ENCODE measurements at places on chromosomes 7 and 10. TPM values are rescaled to one million over a fixed set of nuclear protein-coding genes. Genes with fewer than 3 reads are reported as not detected.

FKBP6 gene
- total RNA-seq, result not detected

CAV1 gene
- total RNA-seq, result 291 TPM

HOXA2 gene
- 1.3 TPM for total RNA-seq

UCMA gene
- total RNA-seq, result not detected

RET gene
- total RNA-seq, result 1.3 TPM

NODAL gene
- not detected for total RNA-seq

GSTO2 gene
- total RNA-seq, result 1.9 TPM

FAM25A gene
- total RNA-seq, result not detected

FZD8 gene
- 9.5 TPM for total RNA-seq

GCK gene
- total RNA-seq, result 0.81 TPM

TLX1 gene
- not detected for total RNA-seq

OR6B1 gene
- total RNA-seq, result not detected

GRCh38 chr7:131480384-131481315 lies 75.8 kb downstream of the PODXL start:
- no peak for DNase-seq

- DNase-seq, result no peak
Measured at GRCh38 chr10:52659085-52659484, 113.5 kb downstream of the MBL2 start.

GRCh38 chr10:33025039-33025438 lies 67.0 kb upstream of the ITGB1 start:
- no peak for DNase-seq

- no peak for DNase-seq
Measured at GRCh38 chr7:129617178-129617577, 5.7 kb downstream of the NRF1 start.

DNA sequence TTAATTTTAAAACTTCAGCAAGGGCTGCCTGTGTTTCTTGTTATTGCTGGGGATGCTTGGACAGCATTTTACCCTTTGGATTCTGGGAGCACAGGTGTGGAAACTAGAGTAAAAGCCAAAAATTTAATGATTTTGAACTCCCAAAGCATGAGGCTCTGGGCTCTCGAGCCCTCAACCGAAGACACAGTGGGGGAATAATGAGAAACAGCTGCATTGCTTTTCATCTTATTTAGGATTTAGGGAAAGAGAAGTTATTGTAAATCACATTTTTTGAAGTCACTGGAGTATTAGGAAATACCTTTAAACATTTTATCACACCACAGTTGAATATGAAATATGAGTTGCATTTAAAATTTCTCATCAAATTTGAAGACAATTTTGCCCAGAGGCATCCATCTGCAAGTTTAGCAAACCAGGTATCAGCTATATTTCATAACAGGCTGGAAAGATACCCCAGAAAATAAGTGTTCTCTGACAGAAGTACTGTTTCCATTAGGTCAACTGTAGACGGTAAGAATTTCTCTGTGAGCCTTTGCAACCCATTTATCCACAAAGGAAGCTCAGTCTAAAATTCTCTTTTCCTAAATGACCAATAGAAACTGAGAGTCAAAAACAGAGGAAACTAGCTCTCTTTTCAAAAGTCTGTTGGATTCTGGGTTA lies 290.6 kb upstream of the PHYHIPL start:
- no peak for DNase-seq

DNA sequence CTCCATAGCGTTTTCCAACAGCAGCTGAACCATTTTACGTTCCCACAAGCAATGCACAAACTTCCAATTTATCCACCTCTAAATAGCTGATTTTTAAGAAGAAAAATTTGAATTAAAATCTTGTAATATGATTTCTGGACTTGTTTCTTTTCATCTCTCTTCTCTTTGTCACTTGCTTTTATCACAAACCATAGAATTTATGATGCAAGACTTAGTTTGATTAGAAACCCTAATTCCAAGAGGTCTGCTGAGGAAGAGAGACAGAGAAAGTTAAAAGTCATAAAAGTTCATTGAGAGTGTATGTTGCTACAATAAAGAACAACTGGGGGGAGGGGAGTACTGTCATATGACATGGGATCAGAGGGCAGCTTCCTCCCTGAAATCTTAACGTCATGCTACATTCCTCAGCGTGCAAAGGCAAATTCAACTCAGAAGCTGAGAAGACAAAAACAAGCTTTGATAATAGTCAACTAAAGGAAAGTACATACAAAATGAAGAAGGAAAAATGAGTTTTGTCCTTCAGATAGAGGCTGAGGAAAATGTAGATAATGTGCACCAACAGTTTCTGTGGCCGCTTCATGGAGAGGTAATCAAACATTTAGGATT lies 18.4 kb upstream of the CUBN start:
- DNase-seq, result no peak

- no peak for DNase-seq
Measured at GRCh38 chr7:99380032-99380822, 5.7 kb downstream of the ARPC1B start.

GRCh38 chr7:137962875-137963507 lies 38.9 kb downstream of the CREB3L2 start:
- DNase-seq, result no peak

- DNase-seq, result no peak
Measured at GRCh38 chr7:95730493-95731280, 41.7 kb upstream of the DYNC1I1 start.

DNA sequence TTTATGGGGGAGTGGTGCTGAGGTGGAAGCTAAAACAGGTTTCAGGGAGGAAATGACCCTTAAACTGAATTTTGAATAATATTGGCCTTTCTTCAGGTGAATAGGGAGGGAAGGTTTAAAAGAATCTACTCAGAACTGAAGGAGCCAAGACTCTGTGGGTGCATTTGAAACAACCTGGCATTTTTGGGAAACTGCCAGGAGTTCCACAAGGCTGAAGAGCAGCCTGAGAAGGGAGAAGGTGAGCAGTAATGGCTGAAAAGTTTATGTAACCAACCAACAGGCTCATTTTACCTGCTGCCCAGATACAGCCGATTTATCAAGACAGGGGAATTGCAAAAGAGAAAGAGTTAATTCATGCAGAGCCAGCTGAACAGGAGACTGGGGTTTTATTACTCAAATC lies 4.0 kb upstream of the PANK1 start:
- DNase-seq, result no peak

DNA sequence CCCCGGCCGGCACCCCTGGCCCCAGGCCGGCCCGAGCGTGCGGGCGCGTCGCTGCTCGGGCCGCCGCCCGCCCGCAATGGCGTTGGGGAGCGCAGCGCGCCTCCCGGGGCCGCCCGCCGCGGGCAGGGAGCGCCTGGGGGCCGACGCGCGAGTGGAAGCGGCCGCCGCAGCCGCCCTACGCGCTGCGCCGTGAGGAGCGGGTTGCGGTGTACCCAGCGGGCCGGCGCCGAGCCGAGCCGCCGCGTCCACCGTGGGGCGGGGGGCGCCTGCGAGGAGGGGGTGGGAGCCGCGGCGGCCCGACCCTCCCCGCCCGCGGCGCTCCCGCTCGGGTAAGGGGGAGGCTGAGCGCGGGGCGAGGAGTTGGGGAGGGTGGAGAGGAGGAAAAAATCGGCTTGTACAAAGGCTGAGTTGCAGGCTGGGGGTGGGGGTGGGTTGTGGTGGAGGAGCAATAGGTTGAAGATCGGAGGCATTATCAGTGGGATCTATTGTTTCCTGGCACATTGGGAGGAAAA lies 473 bp downstream of the PPP1R9A start:
- DNase-seq, result no peak

DNA sequence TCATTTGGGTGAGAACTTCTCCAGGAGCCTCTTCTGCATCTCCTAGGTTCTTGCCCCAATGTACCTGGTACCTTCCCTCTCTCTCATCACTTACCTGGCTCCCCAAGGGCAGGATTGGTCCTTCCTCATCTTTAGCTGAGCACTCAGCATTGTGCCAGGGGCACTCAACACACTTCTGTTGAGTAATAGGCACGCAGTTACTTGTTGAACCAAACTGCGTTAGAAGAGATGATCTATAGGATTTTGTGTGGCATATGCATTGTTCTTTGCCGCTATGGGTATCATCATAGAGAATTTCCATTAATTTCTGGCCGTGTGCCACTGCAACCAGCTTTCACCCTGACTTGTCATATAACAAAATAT lies 16.4 kb downstream of the TBXAS1 start:
- no peak for DNase-seq

GRCh38 chr10:93422118-93422517 lies 60.0 kb downstream of the MYOF start:
- DNase-seq, result no peak

DNA sequence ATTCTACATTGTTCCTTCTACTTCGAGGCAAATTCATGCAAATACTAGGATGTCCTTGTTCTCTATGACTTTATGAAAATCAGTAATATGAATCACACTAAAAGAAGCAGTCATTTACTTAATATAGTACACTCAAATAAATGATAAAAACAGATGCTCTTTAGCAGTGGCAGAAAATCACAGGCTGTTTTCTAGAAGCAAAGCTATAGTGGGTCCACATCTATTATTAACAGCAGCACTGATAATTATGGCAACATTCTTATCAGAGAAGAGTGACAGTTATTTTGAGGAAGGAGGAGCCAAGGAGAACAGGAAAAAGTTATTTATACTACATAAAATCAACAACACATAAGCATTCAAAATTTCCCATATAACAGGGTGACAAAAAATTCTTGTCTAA lies 16.5 kb downstream of the KIF5B start:
- DNase-seq, result no peak

DNA sequence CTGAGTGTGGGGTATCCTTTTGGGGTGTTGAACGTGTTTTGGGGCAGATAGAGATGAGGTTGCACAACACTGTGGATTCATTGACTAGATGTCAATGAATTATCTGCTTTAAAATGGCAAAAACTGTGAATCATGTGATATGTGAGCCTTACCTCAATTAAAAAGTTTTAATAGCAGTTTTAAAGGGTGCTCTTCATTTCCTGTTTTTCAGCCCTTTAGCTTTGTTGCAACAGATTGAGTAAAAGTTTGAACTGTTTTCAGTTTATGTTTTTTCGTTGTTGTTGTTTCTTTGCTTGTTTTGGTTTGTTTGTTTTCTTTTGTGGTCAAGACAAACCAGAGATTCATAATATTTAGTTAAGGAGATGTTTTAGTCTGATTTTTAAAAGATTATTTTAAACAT lies 9.4 kb downstream of the TAS2R41 start:
- no peak for DNase-seq

- DNase-seq, result peak; percentile 87
Measured at GRCh38 chr7:132430861-132431822, 145.1 kb downstream of the PLXNA4 start.

- no peak for DNase-seq
Measured at GRCh38 chr7:23184709-23185359, 3.0 kb downstream of the NUP42 start.

- peak; percentile 47 for DNase-seq
Measured at GRCh38 chr10:129742742-129743550, 221.1 kb downstream of the EBF3 start.

- DNase-seq, result no peak
Measured at GRCh38 chr7:105800849-105801534, 75.4 kb downstream of the ATXN7L1 start.

DNA sequence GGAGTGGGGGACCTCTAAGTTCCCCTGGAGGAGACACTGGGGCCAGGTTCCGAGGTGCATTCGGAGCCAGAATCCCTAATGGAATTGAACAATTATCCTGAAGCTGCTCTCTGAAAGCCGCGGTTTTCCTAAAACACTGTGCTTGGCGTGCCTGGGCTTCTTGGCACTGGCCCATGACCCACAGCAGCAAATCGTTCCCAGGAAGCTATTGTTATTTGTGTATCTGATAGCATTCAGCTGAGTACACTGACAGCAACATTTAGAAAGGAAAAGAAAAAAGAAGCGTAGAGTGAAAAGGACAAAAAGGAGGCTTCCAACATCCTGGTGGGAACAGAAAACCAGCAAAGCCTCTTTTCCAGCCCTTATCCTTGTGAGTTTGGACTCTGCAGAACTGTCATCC lies 339.8 kb downstream of the FRMD4A start:
- DNase-seq, result no peak

GRCh38 chr10:128803790-128804189 lies 663.3 kb upstream of the MGMT start:
- no peak for DNase-seq

DNA sequence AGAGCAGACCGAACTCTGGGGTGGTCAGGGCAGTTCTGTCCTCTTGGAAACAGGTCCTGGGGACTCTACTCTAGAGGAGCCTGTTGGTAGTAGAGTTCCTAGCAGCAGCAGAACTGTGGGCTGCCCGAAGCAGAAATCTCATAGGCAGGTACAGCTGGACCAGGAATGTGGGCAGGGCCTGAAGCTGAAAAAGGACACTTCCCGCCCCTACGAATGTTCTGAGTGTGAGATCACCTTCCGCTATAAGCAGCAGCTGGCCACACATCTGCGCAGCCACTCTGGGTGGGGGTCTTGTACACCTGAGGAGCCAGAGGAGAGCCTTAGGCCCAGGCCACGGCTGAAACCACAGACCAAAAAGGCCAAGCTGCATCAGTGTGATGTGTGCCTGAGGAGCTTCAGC lies 8.3 kb upstream of the ZNF783 start:
- DNase-seq, result no peak

DNA sequence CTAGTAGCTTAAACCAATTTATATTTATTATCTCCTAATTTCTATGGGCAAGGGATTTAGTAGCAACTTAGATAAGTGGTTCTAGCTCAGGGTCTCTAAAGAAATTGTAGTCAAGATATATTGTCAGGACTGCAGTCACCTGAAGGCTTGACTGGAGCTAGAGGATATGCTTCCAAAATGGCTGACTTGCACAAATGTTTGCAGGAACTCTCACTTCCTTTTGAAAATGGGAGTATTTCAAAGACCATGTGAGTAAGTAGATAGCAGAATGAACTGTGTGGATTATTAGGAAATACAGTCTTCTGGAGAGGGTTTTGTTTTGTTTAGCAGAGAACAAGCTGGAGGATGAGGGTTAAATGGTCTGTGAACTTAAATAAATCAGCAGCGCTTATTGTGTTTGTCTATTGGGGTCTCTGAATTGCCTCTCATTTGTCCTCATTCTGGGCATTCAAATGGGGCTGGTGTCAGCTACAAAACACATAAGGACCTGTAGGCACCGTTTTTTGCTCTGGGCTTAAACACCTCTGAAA lies 524.6 kb downstream of the LRMDA start:
- no peak for DNase-seq

- DNase-seq, result no peak
Measured at GRCh38 chr7:116862951-116863670, 724 bp downstream of the CAPZA2 start.

- DNase-seq, result no peak
Measured at GRCh38 chr7:12884033-12884432, 196.6 kb downstream of the ARL4A start.

- DNase-seq, result peak; percentile 64
Measured at GRCh38 chr7:1977059-1977875, 255.5 kb downstream of the MAD1L1 start.

- DNase-seq, result no peak
Measured at GRCh38 chr7:123844712-123845219, at the start of gene HYAL4. TSS of gene HYAL4 (plus strand) at chr7:123845169. CDS start at chr7:123868274, 23,105 bp downstream.

DNA sequence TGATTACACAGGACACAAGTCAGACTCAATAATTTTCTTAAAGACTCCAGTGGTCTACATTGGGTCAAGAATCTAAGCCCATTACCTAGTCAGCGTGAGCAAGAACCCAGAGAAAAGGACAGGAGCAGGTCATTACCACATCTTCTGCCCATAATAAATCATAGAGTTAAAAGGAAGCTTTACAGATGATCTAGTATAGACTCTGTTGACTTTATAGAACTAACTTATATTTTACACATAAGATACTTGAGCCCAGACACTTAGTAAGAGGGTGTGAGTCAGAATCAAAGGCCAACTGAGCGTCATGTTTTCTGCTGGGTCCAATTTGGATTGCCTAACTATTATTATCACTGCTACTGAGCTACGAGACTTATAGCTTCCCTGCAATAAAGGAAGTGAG lies 206.1 kb upstream of the NPSR1 start:
- DNase-seq, result no peak

- DNase-seq, result no peak
Measured at GRCh38 chr7:112152186-112152585, 54.0 kb downstream of the DOCK4 start.

- no peak for DNase-seq
Measured at GRCh38 chr10:95559471-95559870, 1.7 kb downstream of the SORBS1 start.

Measured in posterior vena cava (tissue), 2 donors.